ENCODE measurements at places on chromosomes 1 and 21.

DNA sequence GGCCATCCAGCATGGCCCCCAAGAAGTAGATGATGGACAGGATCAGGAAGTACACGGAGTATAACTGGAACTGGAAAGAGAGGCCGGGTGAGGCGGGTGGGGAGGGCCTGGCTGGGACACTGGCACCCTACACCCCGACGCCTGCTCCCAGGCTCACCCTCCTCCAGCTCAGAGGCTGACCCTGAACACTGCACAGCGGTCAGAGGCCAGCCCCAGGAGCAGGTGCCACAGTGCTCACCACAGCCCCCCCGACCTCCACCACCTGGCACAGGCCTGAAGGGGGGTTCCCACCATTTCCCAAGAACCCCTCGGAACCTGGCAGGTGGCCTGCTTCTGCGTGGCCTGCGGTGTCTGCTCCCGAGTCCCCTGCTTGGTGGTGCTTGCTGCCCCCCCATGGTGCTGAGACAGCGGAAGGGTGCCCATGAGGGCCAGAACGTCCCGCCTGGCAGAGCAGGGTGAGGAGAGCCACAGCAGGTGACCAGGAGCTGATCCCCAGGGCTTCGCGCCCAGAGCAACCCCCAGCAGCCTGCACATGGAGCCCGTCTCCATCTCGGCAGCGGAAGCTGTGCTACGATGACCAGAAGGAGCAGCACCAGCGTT, 26.1 kb downstream of the SLC19A1 start:
- no peak for DNase-seq

DNA sequence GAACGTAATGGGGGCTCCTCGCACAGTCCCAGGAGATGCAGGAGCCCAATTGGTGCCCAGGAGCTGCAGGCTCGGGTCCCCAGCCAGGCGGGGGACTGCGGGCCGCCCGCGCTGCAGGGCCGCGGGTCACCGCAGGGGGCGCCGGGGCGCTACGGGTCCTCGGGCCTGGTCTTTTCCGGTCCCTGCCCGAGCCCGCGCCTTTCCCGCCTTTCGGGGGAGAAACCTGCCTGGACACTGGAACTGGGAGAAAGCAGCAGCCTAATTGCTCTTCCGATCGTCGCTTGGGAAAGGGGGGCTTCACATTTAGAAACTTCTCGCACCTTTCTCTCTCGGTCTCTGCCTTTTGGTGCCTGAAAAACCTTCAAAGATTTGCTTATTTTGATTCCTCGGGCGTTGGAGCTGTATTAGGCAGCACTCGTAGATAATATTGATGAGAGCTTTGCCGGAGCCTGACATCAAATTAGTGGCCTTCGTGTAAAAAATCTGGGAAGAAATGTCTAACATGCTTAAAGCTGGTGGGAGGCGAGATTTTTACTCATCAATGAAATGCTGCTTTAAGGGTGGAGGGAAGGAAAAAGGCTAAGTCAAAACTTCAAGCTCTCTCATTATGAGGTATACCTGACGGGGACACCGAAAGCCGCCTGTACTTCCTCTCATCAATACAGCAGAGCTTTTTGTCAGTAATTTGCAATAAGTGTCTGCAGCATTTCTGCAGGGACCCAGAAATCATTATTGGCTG, 12.6 kb upstream of the BARHL2 start:
- no peak for DNase-seq

DNA sequence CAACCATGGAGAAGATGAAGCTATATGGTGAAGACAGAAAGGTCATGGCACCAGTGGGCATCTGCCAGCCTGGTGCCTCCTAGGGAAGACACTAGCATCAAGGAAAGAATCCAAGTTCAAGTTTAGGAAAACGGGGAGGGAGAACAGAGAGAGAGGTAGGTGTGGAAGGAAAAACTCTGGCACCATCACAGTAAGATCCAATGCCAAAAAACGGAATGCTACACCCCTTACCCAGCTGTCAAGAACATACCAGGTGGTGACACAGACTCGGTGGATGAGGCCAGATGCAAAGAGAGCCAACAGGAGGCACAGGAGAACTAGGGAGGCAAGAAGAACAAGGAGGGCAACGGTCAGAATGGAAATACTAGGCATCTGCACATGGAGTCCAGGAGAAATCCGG, 3.6 kb downstream of the KRTCAP2 start:
- DNase-seq = no peak

DNA sequence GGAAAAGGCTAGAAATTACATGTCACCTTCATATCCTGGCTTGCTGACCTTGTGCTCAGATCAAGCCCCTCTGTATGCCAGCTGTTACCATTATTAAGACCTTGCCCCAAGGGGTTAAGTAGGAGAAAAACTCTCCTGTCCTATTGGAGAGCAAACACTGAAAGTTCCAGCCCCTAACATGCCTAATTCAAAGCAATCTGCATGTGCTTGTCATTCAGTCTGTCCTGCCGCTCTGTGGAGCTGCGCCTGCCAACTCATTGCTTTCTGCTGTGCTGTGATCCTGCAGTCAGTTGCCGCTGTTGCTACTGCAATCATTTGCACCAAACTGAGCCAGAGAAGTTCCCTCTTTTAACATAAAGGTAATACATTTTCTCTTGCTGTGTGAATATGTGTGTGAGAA, 113.4 kb downstream of the DISP1 start:
- no peak for DNase-seq

DNA sequence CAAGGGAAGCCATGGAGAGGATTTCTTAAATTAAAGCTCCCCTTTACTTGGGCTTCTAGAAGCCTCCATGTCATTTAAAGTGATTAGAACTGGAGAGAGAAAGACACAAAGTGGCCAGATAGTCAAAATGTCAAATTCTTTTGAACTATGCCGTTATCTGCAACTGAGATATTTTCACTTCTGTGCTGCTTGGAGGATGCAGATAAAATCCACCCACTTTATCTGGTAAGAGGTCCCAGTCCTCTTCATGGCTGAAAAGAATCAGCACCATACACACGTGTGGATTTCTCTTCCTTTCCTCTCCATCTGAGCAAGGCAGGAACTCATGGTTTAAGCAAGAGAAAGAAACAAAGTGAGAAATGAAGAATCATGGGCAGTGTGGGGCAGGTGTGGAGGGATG, 276.9 kb upstream of the RUNX1 start:
- DNase-seq = no peak

- no peak for DNase-seq
Observed at GRCh38 chr1:193019442-193020026, 39.6 kb downstream of the UCHL5 start.

- no peak for DNase-seq
Observed at GRCh38 chr1:22753481-22753971, 42.9 kb downstream of the EPHB2 start.

GRCh38 chr1:41006942-41007865, 14.3 kb downstream of the SLFNL1 start:
- DNase-seq = no peak

GRCh38 chr21:36135391-36136102, 668 bp downstream of the CBR3 start:
- peak; percentile 36 for DNase-seq

DNA sequence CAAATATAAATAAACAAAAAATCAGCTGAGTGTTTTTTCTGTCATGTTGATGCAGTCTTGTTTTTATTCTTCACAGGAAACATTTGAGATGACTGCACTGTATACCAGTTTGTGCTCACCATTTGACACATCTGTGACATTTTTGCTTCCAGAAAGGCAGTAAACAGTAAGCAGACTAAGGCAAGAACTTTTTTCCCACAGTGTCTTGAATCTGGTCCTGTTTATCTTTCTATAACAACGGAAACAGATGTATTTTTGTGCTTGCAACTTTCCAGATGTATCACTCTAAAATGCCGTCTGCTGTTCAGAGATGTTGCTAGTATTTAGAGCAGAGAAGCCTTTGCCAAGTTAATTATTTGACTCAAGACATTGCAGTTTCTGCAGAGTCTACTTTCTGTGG, 105.5 kb downstream of the ZC3H11B start:
- no peak for DNase-seq

All from T-helper 9 cell (primary cell).